Forelimb muscle (tissue), 1 donor: ENCODE measurements at places on chromosomes 16 and 17. TPM values are rescaled to one million over a fixed set of nuclear protein-coding genes. Genes with fewer than 3 reads are reported as not detected.

ANKRD13B gene
- 14.4 TPM for polyA plus RNA-seq

GPR179 gene
- polyA plus RNA-seq: 0.38 TPM

SLC13A2 gene
- polyA plus RNA-seq: not detected

PRSS53 gene
- polyA plus RNA-seq: 4.9 TPM

PIGW gene
- polyA plus RNA-seq: 7.6 TPM

ADAP2 gene
- 5.1 TPM for polyA plus RNA-seq

TEX19 gene
- polyA plus RNA-seq: not detected

DLX3 gene
- polyA plus RNA-seq: not detected

RCVRN gene
- polyA plus RNA-seq: 0.25 TPM

TBX6 gene
- 0.77 TPM for polyA plus RNA-seq

KRT24 gene
- not detected for polyA plus RNA-seq

HIC1 gene
- 34.5 TPM for polyA plus RNA-seq

VPS35L gene
- polyA plus RNA-seq: 29.1 TPM

DNA sequence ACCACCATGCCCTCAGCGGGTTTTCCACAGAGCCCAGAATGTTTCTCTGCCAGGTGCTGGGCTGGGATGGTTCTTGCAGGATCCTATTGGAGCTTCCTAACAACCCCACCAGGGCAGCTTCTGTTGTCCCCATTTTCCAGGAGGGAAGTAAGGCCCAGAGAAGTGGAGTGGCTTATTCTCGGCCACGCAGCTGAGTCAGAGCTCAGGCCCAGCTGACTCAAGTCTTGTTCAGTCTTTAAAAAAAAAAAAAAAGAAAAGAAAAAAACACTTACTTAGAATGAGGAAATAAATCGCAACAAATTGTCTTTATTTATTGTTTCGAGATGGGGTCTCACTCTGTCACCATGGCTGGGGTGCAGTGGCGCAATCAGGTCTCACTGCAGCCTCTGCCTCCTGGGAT, 413.0 kb downstream of the CPPED1 start:
- DNase-seq: no peak

- DNase-seq: no peak
Measured at GRCh38 chr17:27306276-27306835, 12.4 kb downstream of the WSB1 start.

- no peak for DNase-seq
Measured at GRCh38 chr16:47884116-47884725, 271.6 kb downstream of the ABCC12 start.

DNA sequence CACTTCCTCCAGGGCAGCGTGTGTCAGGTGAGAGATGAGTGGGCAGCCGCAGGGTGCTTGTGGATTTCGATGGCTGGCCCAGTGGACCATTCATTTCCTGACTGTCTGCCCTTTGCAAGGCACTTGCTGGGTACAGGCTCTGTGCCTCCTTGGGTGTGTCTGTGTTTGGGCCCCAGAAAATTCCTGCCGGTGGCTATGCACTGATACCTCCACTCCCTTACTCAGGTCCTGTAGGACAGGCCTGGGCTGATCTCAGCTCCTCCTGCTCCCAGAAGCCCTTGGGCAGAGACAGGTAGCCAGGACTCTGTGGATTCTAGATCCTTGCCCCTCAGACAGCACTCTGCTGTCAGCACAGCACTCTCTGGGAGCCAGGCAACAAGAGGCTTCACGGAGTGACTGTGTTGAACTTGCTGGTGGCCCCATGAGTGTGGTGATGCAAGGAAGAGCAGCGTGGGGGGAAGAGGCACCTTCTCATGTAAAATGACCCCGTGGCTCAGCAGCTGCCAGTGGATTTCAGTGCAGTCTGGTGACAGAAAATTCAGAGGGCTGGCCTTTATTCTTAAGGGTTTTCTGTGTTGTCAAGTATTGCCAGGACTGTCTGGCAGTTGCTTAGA, 29.0 kb downstream of the PGS1 start:
- no peak for DNase-seq

DNA sequence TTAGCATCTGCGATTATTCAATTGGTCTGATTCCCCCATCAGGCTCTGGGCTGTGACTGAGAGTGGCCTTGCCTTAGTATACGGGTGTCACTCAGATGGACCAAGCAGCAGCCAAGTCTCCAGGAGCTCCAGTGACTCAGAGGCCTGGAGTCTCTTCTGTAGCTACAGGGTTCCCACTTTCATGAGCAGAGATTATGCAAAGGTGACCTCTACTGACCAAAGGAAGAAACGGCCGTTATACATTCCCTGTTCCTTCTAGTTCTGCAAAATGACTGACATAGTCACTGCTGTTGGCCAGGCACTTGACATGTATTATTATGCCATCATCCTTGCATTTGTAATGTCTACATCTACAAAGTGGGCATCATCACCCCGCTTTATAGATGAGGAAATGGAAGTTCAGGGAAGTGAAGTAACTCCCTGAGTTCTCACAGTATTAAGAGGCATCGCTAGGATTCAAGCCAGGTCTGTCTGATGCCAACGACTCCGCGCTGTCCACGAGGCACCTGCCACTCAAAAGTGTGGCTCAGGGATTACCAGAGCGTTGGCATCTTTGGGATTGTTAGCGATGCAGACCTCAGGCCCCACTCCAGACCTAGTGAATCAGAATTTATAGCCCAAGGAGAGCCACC, 23.3 kb downstream of the SLC38A7 start:
- DNase-seq: peak; percentile 62

- no peak for DNase-seq
Measured at GRCh38 chr16:67506468-67506867, 22.2 kb upstream of the RIPOR1 start.

GRCh38 chr16:30740364-30741251, 7.6 kb upstream of the PHKG2 start:
- DNase-seq: no peak

- no peak for DNase-seq
Measured at GRCh38 chr17:70030371-70030770, 44.7 kb upstream of the KCNJ16 start.

DNA sequence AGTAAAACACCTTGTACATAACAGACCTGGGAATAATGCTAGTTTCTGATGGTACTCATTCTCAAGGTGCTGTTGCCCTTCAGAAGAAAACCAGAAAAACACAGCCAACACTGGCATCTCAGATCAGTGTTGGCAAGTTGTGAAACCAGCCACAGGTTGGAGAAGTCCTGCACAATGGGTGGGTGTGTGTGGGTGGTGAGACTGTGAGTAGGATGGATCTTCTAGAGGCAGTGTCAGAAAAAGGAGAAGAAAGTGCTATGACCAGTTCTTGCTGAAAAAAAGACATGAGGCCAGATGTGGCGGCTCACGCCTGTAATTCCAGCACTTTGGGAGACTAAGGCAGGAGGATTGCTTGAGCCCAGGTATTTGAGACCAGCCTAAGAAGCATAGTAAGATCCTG, 35.2 kb upstream of the SMIM36 start:
- no peak for DNase-seq

- DNase-seq: no peak
Measured at GRCh38 chr16:27471661-27472060, 69.7 kb downstream of the IL21R start.

- no peak for DNase-seq
Measured at GRCh38 chr16:2784358-2785100, 2.8 kb downstream of the PRSS33 start.

GRCh38 chr17:71412803-71413202, 708.0 kb upstream of the SOX9 start:
- no peak for DNase-seq

DNA sequence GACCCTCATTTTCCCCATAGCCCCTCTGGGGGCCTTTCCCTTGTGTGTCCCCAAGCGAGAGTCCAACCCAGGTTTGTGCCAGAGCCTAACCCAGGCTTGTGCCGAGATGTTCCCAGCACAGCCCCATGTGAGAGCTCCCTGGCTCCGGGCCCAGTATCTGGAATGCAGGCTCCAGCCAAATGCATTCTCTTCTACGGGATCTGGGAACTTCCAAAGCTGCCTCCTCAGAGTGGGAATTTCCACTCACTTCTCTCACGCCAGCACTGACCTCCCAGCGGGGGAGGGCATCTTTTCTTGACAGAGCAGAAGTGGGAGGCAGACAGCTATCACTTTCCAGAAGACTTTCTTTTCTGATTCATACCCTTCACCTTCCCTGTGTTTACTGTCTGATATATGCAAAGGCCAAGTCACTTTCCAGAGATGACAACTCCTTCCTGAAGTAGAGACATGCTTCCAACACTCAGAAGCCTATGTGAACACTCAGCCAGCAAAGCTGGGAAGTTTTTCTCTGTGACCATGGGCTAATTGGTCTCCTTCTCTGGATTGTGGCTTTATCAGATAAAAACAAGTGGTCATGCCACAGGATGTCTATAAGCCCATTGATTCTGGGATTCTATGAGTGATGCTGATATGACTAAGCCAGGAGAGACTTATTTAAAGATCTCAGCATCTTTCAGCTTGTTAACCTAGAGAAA, 2.5 kb upstream of the CCL2 start:
- no peak for DNase-seq

DNA sequence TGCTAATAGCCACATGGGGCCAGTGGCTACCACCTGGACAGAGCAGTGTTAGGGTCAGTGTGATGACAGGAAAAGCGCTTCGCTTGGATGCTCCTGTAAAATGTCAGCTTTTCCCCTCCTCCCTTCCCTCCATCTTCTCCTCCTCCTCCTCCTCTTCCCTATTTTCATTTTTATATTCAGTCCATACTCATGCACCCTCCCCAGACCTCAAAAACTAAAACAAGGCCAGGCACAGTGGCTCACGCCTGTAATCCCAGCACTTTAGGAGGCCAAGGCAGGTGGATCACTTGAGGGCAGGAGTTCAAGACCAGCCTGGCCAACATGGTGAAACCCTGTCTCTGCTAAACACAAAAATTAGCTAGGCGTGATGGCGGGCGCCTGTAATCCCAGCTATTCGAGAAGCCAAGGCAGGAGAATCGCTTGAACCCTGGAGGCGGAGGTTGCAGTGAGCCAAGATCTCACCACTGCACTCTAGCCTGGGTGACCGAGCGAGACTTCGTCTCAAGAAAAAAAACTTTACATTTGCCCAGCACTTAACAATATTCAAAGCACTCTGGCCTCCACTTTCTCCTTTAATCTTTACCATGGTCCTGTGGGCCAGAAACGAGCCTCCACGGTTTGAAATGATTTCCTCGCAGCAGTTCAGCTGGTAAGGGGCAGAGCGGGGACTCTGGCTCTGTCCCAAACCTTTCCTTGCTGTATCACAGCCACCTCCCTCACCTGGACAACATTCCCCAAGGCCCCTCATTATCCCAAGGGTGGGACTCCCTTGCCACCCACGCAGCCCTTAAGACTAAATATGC, 21.8 kb downstream of the ANKRD40 start:
- no peak for DNase-seq

GRCh38 chr16:1159973-1160772, 7.3 kb downstream of the CACNA1H start:
- no peak for DNase-seq

- no peak for DNase-seq
Measured at GRCh38 chr16:24255456-24256371, at the start of gene CACNG3. Gene CACNG3 (plus strand): TSS chr16:24256335. CDS start chr16:24256755, 420 bp downstream.

DNA sequence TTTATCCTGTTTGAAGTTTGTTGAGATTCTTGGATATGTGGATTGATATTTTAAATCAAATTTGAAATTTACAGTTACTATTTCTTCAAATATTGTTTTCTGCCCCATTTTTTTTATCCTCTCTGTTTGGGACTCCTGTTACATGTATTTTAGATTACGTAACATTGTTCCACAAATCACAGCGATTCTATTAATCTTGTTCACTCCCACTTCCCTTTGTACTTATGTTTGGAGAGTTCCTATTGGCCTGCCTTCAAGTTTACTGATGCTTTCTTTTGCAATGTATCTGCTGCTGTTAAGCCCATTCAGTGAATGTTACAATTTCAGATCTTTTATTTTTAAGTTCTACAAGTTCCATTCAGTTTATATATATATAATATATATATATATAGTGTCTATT, 288.3 kb upstream of the TNRC6C start:
- no peak for DNase-seq

- DNase-seq: no peak
Measured at GRCh38 chr17:59357219-59357697, 25.8 kb downstream of the YPEL2 start.

- no peak for DNase-seq
Measured at GRCh38 chr16:69478685-69479084, 54.3 kb downstream of the CYB5B start.

DNA sequence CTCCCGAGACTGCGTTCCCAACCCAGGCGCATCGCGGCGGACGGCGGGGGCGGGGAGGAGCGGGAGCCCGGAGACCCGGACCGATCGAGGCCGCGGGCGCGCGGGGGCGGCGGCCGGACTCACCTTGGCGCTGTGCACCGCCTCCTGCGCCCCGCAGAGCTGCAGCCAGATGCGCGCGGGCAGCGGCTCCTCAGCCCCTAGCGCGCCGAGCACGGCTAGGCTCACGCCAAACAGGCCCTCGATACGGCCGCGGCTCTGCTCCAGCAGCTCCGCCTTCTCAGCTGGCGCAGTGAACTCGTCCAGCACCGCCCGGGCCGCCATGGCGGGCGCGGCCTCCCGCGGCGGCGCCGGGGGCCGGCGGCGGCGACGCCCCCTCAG, 339 bp downstream of the N4BP1 start:
- no peak for DNase-seq

- no peak for DNase-seq
Measured at GRCh38 chr16:57663436-57663835, 4.7 kb upstream of the ADGRG3 start.

- DNase-seq: no peak
Measured at GRCh38 chr17:55236316-55236715, 28.4 kb upstream of the HLF start.

- no peak for DNase-seq
Measured at GRCh38 chr16:81502396-81503070, 57.9 kb downstream of the CMIP start.

DNA sequence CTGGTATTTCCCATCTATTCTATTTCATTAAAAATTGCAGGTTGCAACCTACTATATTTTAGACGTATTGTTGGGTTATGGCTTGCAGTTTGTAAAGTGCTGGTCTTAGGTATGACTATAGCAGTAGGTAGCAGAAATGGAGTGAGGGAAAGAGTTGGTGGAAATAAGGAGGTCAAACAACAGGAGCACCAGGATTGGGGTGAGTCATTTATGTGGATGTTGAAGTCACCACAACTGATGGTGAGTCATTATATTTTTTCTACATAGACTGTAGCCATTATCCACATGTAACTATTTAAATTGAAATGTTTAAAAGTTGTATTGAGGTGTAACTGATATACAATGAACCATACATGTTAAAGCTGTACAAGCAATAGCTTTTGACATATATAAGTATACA, 25.0 kb upstream of the HS3ST3A1 start:
- DNase-seq: no peak

GRCh38 chr17:11943759-11944347, 53.4 kb downstream of the ZNF18 start:
- DNase-seq: no peak

DNA sequence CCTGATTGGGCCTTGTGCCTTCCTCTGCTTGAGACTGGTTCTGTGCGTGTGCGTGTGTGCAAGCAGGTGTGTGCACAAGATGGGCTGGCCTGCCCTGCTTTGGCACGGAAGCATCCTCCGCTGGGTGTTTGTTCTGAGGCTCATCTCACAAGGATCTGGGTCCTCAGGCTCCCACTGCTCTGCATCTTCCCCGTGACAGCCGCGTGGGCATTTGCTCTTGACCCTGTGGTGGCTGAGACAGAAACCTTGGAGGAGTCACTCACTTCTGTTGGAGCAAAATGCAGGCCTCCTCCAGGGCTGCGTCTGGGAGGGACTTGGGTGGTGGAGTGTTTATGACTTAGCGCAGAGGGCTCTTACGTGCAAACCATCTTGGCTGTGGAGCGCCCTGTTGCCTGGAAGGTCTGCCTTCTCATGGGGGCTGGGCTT, 119.2 kb downstream of the RPTOR start:
- no peak for DNase-seq

- DNase-seq: no peak
Measured at GRCh38 chr17:28041844-28042656, 427 bp upstream of the NLK start.
